Activated effector memory CD4-positive, alpha-beta T cell treated with Interleukin-2 at 50 U/mL for 16 hours (primary cell): ENCODE measurements at places on chromosomes 12 and 14.

DNA sequence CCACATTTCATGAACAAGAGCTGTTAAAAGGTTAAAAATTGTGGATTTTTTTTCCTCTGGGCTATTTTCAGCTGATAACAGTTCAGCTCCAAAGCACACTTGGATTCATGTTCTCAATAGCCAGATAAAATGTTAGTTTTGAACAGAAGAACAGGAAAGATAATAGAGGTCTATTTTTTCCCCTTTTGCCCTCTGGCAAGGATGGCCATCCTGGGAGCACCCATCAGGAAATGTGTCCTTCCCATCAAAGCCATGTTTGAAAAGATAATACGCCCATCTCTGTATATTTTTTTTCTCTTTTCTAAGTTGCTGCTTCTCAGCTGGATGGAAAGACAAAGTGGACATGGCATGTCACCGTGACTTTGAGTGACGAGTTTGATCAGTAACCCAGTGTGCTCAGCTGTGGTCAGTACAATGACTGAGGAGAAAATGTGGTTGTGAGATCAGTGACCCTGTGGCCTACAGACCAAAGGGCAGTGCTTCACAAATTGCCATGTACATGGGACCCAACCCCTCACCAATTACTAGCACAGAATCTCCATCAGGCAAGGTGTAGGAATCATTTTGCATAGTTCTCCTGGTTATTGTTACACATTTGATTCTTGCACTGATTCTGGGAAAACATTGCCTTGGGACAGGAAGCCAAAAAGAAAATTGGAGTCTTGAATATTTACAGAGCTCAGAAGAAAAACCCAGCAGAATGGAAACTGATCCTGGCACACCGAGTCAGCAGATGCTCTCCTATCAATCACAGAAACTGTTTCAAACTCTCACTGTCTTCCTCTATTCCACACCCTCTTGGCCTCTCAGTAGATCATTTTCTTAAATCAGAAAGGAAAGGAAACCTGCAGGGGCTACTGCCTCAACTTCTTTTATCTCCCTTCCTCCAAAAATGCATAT is 64.3 kb downstream of the ANO6 start:
- no peak for DNase-seq

GRCh38 chr12:12349711-12350665 is at the start of gene MANSC1:
MANSC1 (minus strand) TSS chr12:12350242; CDS start chr12:12343314, 6,928 bp downstream.
- peak; percentile 37 for DNase-seq

GRCh38 chr14:104094709-104095425 is 9.4 kb downstream of the ASPG start:
- DNase-seq, result peak; percentile 53

GRCh38 chr12:12898911-12899511 is 7.6 kb downstream of the GPRC5A start:
- DNase-seq, result no peak

GRCh38 chr14:76599141-76599540 is 162.1 kb upstream of the VASH1 start:
- DNase-seq, result no peak

- no peak for DNase-seq
Measured at GRCh38 chr14:51697848-51698247, 46.1 kb downstream of the FRMD6 start.

- DNase-seq, result no peak
Measured at GRCh38 chr14:79855789-79856188, 355.5 kb downstream of the DIO2 start.
